ENCODE measurements at places on chromosomes 6 and 20.
A peak's percentile ranks its signal among the peaks of the same experiment; 100 is the strongest.

DNA sequence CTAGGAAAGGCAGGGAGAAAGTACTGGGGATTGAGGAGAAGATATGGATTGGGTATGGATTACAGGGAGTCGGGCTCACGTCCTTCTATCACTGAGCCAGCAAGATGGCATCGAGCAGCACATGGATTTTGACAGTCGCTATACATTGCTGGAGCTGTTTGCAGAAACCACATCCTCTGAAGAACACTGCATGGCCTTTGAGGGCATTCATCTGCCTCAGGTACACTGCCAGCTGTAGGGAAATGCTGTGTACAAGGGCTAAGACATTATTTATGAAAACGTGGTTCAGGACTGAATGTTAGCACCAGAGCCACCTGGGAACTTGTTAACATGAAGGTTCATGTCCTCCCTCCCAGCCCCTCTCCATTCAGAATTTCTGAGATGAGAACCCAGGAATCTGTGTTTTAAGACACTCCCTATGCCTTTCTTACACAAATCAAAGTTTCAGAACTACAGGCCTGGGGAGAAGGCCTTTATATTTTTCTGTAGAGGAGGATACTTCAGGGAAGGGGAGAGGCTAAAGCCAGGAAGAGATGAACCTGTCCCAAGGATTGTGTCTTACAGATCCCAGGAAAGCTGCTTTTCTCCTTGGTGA is 3.5 kb downstream of the CUL9 start:
- no peak for DNase-seq

DNA sequence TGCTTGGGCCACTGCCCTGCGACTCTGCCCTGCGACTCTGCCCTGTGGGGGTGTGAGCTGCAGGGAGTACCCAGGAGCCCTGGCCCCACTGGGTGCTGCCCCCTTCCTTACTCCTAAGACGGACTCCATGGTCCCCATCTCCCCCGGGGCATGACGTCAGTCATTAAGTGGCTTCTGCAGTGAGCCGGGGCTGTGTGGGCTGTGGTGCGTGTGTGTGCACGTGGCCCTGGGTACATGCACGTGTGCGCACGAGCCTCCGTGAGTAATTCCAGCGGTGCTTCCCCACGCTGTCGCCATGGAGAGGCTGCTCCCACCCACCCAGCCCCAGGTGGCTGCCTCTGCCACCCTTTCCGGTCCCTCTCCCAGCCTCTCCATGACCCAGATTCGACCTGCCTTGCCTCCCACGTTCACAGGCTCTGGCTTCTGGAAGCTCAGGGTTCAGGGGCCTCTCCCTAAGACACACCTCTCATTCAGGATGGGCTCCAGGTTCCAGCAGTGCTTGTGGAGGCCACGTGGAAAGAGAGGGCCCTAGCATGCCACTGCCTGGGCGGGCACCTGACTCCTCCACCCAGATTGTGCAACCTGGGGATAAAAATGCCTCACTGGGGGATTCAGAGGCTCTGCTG is 88.3 kb downstream of the DLGAP4 start:
- DNase-seq, result no peak

GRCh38 chr6:112228480-112229332 is 25.7 kb downstream of the LAMA4 start:
- no peak for DNase-seq

DNA sequence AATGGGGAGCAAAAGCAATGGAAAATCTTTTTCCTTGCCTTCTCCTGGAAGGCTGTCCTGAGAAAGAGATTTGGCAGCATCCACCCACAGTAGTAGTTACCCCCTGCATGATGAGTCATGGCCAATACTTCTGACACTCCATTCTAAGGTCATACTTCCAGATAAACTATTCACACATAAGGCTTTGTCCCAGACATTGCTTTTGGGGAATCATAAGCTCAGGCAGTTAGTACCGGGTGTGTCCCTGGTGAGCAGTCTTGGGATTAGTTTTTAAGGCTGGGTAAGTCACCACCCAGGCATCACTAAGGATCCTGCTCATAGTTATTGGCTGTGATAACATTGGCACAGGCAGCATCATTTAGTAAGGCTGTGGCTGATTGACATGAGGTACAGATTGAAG is 160.6 kb upstream of the GGTLC1 start:
- no peak for DNase-seq

- no peak for DNase-seq
Measured at GRCh38 chr6:82033631-82034211, 213.8 kb downstream of the IBTK start.

DNA sequence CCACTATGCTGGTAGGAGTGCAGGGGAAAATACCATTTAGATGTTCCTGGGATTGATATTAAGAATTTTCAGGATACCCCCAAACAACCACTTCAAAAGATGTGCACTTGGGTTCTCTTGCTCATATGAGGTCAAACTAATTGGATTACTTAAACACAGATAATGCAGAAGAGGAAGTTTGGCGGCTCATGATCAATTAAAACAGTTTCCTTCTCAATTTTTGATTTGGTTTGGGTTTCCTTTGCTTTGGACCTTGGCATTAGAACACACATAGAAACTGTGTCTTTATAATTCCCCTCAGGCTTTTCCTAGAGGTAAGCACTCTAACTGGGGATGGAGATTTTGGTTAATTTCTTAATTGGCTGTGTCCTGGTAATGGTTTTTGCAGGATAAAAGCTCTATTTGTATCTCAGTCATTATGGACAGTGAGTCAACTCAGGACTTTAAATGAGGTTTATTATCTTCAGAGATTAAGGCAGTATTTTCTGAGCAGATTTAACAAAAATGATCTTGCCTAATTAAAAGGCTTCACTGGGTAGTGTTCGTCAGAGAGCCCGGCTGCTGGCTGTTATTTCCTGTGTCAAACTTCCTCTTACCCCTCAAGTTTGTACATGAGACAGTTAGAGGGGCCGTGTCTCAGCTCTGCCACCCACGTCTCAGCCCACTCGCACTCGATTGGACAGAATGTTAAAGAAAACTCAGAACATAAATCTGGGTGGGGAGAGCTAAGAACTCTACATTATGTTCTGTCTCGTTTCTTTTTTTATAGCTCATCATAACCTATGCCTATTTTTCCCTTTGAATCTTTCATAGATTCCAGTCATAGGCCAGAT is 50.3 kb upstream of the PREP start:
- DNase-seq, result peak; percentile 51

- DNase-seq, result no peak
Measured at GRCh38 chr6:41406728-41407489, 71.5 kb downstream of the NCR2 start.

DNA sequence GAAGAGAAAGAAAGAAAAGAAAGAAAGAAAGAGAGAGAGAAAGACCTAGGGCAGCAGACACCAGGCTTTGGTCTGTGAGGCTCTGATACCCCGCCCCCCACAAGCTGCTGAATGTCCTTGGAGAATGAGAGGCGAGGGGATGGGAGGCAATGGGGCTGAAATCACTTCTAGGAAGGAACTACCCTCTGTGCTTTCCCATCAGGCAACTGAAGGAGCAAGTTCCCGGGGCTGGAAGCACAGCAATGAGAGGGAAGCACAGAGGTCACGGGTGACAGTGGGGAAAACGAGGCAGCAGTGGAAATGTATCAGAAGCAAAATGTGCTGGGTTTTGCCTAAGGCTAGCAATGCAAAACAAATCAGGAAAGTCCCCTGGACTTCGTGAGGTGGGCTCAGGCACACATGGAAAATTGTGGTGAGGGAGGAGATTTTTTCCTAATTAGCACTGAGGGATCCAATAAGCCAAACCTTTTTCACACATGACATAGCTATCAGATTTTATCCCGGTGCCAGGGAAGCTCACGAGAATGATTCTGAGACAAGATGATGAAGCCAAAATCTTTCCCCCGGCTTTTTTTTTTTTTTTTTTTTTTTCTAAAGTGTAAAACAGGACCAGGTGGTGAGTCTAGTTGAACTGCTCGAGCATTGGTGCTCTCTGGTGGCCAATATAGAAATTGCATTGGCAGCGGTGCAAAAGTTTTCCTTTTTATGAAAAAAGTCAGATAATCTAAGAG is 16.8 kb upstream of the ARFGEF2 start:
- peak; percentile 69 for DNase-seq

GRCh38 chr6:35142588-35143569 is 1.7 kb upstream of the TCP11 start:
- no peak for DNase-seq

DNA sequence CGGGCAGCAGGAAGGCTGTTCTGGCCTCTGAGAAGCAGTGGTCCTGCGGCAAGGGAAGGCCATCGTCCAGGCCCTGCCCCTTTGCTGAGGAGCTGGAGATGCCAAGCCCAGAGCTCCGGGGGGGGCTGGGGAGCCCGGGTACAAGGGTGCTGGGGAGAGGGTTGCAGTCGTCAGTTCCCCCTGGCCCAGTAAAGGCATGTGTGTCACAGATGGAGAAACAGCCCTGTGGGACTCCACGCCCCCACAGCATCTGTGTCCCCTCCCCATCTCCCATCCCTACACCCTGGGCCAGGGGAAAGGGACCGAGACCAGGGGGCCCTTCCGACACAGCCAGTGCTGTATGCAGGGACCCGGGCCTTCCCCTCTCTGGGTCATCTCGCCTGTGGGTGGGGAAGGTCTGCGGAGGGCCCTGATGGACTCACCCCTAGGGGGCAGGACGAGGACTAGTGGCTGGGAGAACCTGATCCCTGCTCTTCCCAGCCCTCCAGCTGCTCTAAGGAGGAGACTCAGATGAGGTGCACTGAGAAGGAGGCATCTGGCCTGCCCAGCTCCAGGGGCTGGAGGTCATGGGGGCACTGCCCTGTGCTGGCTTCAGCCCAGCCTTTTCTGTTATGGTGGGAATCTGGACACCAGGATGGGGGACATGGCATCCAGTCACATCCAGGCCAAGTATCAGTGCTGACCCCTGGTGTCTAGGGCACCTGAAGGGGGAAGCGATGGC is 609 bp downstream of the MYL9 start:
- DNase-seq, result no peak

- DNase-seq, result no peak
Measured at GRCh38 chr20:41638456-41638855, 20.3 kb upstream of the CHD6 start.

DNA sequence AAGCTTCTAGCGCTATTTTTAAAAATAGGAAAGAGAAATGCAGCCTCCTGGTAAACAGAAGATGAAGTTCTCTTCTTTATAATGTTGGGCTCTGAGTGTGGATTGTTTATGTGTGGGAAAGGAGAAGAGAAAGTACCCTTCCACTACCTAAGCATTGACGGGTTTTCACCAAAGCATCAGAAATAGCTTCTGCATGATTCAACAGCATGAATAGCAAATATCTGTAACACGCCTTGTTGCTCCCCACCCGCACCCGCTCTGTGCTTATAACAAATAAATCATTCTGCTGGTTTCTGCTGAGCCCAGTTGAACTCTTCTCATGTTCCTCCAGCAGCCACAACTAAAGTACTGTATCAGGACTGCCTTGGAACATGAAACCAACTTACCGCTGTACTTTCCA is 20.7 kb downstream of the TXLNB start:
- DNase-seq, result no peak

DNA sequence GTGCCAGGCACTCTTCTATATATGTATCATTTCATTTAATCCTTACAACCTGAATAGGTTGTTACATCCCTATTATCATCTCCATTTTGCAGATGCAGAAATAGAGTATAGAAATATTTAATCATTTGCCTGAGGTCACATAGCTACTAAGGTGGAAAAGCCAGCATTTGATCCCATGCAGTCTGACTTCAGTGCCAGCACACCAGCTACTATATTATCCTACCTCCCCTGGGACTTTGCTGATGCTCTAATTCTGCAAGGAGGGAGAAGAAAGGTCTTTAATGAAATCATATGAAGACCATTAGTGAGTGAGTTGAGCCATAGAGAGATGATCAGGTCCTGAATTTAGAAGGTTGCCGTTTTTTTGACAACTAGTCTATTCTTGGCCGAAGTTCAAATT is 53.7 kb downstream of the TOP1 start:
- no peak for DNase-seq

DNA sequence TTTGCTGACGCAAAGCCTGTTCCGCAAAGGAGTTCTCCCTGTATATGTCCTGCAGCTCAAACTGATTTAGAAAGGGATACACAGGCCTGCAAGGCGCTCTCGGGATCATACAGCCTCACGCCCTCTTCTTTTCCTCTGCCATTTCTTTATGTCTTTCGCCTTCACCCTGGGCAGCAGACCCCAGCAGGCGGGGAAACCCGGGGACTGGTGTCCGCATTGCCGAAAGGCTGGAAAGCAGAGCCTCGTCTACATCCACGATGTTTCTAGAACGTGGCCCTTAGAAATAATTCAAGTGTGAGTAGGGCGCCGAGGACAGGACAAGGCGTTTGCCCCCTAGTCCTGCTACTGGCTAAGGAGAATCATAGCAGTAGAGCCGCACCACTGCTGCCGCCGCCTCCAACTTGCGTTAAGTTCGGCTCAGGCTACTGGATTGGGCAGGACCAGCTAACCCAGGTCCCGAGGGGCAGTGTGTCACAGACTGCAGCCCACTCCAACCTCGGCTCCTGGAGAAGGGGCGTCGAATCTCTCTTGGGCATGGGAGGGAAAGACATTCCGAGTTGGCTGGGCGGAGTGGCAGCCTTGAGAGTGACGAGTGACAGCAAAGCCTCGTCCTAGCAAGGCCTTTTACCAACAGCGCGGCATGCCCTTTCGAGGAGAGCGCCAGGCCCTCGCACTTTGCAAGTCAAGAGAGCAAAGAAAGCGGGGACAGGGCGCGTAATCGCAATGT is 2.6 kb upstream of the TBX18 start:
- no peak for DNase-seq

Data from activated gamma-delta T cell treated with Interleukin-2 at 50 U/mL for 16 hours (primary cell).